ENCODE measurements at places on chromosomes 7 and 10.

DNA sequence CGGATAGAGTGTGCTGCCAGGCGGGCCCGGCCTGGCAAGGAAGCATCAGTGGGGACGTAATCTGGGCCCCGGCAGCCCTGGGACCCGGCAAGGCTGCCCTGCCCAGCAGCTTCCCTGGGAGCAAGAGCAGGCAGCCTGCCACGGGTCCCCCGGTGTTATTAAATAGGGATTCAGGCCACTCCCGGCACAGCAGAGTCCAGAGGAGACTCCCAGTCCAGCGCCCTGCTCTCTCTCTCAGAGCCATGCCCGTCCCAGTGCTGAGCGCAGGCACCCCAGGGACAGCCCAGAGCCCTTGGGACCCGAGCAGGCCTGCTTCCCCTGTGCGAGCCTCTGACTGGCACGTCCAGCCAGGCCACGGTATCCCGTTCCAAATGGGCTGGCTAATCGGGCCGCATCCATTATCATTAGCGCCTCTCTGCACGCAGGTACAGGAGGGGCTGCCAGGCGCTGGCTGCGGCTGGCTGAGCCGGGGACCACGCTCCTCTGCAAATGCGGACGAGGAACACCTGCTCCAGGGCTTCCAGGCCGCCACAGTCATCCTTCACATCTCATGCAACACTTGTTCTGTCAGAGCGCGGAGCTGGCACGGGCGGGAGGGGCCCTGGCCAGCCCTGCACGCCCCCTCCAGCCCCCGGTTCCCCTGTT is 344.2 kb upstream of the MKI67 start:
- DNase-seq, result no peak

DNA sequence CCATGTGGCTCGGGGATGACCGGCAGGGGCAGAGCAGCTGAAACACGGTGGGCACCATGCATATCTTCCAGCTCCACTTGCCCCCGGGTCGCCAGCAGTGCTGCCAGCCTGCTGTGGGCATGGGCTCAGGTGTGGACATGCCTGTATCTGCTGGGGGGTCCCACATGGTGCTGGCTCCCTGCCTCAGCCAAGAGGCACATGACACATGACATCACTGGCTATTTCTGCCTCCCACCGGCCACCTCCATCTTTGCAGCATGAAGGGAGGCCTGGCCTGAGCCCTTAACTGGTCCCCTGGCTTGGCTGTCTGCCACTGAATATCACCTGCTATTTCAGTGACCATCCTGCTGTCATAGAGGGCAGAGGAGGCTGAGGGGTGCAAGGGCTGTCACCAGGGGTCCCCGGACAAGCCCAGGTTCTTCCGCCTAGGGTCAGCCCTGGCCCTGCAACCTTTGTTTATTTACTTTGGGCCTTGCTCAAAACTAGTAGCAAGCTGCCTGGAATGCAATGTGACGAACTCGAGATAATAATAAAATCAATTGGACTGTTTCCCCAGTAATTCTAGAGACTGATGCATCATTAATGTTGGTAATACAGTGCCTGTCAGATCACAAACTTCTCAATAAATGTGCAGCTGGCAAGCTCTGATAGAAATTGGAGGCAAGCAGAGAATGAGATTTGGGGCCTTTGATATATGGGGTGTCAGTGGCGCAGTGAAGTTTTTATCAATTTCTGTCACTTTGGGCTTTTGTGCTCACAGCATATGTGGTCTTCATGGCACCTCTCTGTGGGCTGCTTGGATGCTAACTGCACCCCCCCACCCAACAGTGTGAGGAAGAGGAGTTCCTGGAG is 28.5 kb downstream of the ZMIZ1 start:
- no peak for DNase-seq

DNA sequence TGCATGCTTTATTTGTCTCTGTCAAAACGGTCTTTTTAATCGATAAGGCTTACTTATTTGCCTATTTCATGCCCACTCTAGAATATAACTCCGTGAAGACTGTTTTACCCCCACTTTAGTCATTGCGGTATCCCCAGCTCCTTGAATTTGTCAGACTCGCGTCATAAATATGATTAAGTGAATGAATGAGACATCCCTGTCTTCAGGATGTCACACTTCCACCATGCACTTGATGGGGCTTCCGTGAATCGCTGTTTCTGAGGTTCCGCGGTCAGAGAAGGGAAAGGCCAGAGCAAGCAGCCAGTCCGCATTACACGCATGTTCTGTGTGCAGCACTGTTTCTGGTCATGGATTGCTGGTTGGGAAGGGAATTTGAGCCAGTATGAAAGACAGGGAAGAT is 138.8 kb downstream of the CELF2 start:
- no peak for DNase-seq

DNA sequence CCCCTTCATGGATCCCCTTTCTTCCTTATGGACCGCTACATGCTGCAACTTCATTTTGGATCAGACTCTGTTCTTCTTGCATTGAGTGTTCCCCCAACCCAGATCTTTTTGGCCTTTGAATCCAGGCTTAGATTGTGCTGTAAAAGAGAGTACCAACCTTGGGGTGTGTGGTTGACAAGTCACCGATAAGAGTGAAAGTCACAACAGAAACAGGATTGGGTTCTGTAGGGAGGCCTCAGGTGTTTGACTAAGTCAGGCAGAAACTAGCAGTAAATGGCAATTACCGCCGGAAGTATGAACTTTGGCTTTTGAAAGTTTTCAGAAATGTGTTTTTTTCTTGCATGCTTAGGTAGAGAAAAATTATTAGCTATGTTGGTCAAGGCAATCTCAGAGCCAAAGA is 89.3 kb downstream of the TMEM106B start:
- no peak for DNase-seq

DNA sequence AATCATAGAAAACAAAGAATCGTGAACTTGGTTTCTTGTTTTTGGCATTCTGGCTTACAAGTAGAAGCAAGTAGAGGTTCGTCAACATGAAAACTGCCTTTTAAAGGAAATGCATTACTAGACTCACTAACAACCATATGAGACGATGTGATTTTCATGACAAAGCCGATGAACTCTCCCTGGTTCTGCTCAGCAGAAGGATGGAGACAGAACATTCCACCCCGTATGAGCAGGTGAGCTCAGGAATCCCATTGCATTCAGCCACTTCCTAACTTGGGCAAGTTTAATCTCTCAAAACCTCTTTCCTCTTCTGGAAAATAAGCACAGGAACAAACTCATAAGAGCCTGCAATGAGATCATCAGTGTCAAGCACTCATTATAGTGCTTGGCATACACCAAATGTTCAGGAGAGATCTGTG is 57.4 kb upstream of the SVIL start:
- DNase-seq, result no peak

DNA sequence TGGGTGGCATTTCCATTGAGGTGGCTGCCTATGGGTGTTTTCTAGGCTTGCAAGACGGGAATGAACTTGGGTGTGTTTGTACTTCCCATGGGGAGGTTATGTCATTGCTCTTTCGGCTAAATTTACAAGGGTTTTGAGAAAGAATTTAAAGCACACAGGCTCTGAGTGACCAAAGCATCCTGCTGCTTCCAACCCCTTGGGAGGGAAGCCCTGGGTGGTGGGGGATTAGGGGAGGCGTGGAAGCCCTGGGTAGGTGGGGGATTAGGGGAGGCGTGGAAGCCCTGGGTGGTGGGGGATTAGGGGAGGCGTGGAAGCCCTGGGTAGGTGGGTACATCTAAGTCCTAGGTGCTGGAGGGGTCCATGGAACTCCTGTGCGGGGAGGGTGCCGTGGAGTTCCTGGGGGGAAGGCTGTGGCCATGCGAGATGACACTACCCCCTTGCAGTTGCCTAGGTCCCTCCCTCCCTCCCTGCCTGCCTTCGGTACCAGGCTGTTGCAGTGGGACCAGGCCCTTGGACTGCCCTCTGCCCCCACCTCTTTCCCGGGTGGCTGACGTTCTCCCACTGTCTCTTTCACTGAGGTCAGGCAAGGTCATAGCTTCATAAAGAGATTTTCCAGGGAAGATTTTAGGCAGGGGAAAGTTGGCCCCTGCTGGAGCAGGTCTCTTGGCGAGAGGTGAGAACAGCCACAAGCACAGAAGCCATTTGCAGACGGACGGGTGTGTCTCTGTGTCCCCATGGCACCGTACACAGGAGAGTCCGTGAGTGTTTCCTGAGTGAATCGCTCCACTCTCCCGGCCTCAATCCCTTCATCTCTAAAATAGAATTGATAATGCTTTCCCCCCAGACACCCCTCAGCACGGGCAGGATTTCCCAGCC is 19.5 kb downstream of the PRF1 start:
- no peak for DNase-seq

DNA sequence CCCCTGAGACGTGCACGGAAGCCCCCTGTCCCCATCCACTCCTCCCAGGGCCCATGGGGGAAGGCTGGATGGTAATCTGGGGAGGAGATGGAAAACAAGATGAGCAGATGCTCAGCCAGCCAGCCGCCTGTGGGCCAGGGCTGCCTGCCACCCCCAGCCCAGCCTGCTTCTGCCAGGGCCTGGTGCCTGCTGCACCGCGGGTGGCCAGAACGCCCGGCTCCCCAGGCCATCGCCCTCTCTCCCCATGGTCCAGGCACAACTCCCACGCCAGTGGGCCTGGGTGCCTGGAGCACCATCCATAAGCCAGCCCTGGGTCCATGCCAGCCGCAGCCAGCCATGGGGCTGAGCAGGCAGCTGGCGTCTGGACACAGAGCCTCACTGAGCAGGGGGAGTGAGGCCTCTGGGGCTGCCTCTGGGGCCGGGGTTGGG is 57.2 kb upstream of the ELN start:
- DNase-seq, result no peak

DNA sequence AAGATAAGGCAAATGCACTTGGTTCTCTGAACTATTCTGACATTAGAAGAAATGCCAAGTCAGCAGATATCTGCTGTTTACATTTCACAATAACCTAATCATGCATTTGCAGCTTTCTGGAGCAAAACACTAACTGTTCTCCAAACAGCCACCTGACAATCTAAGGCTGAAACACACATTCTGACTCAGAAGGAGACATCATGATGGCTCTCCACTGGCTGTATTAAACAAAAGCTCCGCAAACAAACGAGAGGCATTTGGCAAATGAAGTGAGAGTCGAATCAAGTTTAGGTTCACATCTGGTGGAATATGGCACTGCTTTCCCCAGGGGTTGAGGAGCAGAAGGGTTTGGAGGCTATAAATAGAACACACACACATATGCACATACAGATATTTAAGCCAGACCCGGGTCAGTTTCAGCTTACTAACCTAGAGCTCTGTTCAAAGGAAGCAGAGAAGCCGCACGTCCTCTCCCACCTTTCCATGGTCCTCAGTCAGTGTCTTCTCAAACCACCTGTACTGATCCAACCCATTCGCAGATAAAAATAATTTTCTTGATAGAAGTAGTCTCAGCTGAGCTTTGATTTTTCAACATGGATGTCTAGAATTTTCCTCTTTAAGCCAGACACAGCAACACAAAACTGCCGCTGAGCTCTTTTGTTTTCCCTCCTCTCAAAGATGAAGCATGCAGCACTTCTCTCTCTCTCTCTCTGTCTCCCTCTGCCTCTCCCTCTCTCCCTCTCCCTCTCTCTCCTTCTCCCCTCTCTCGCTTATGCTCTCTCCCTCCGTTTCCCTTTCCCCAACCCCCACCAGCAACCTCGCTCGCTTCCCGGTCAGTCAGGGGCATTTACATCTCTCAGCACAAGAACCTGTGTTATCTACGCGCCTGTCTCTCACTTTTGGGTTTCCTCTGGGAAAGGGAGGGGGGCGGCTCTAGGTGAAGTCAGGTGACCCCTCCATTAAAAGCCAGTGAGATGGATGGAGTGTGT is 682.8 kb downstream of the MAGI2 start:
- DNase-seq, result no peak

DNA sequence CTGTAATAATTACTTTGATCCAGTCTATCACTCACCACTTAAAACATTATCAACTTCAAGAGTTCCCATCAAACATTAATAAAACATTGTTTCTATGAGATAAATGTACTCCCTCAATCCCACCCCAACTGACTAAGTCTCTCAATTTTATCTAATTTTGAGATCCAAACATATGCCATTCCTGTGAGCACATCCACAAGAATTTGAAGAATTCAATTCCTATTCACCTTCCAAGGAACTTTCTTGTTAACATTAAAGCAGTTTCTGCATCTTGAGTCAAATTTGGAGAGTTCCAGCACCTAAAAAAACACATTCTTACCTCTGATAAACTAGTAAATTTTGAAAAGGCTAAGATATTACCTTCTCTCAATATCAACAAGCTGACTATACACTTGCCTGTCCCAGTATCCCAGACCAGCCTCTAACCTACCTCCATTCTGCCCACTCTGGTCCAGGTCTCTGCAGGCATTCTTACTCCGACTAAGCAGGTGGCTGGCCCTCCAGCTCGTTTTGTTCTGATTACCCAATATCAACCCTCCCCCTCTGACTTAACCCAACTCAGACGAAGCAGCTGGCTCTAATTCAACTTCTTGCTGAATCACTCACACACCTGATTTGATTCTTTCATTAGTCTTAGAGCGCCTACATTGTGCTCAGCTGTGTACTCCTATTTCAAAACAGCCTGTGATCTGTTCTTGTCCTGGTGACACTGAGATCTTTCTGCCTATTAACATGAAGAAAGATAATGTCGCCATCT is 275.2 kb downstream of the IPMK start:
- peak; percentile 79 for DNase-seq

- no peak for DNase-seq
Observed at GRCh38 chr7:91407942-91408341, 143.7 kb downstream of the FZD1 start.

- DNase-seq, result no peak
Observed at GRCh38 chr7:69412331-69413146, 185.7 kb upstream of the AUTS2 start.

- no peak for DNase-seq
Observed at GRCh38 chr7:13466874-13467547, 522.5 kb downstream of the ETV1 start.

- DNase-seq, result no peak
Observed at GRCh38 chr10:65416094-65416493, 1509.7 kb upstream of the LRRTM3 start.

DNA sequence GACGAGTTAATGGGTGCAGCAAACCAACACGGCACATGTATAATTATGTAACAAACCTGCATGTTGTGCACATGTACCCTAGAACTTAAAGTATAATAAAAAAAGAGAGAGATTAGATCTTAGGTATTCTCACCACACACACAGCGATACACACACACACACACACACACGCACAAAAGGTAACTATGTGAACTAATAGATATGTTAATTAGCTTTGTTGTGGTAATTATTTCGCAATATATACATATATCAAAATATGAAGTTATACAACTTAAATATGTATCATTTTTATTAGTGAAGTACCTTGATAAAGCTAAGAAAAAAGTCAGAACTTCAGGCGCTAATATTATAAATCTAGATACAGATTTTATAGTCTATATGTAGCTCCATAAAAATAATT is 849.2 kb downstream of the IPMK start:
- no peak for DNase-seq

- DNase-seq, result no peak
Observed at GRCh38 chr7:55375237-55375636, 10.1 kb downstream of the LANCL2 start.

GRCh38 chr7:47552621-47553020 is 29.3 kb downstream of the TNS3 start:
- DNase-seq, result peak; percentile 32

GRCh38 chr7:30838008-30838407 is 66.8 kb downstream of the MINDY4 start:
- DNase-seq, result no peak

Data from NCI-H226 (cell line).